ENCODE measurements at places on chromosomes 6 and 20.
A peak's percentile ranks its signal among the peaks of the same experiment; 100 is the strongest.

DNA sequence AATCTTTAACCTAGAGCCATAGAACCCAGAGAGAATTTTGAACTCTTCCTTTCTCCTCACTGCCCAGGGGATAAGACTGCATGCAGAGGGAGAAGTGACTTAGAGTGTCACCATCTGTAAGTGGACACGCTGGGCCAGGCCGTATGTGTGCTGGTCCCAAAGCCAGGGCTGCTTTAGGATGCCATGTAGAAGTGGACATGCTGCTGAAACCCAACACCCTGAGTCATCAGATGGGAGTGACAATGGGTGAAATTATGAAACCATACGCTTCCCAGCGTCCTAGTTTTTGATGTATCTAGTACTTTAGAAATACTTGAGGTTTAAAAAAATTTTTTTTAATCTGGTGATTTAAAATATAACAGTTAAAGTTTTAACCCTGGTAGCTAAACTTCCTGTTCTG is 191.1 kb downstream of the FNDC1 start:
- DNase-seq: no peak

GRCh38 chr6:127878115-127878514 is 22.7 kb downstream of the THEMIS start:
- DNase-seq: no peak

- DNase-seq: no peak
These were observed 7.0 kb downstream of the LBP start for GRCh38 chr20:38353316-38353715.

- DNase-seq: no peak
These were observed 561.3 kb upstream of the CDH4 start for GRCh38 chr20:60690771-60691170.

DNA sequence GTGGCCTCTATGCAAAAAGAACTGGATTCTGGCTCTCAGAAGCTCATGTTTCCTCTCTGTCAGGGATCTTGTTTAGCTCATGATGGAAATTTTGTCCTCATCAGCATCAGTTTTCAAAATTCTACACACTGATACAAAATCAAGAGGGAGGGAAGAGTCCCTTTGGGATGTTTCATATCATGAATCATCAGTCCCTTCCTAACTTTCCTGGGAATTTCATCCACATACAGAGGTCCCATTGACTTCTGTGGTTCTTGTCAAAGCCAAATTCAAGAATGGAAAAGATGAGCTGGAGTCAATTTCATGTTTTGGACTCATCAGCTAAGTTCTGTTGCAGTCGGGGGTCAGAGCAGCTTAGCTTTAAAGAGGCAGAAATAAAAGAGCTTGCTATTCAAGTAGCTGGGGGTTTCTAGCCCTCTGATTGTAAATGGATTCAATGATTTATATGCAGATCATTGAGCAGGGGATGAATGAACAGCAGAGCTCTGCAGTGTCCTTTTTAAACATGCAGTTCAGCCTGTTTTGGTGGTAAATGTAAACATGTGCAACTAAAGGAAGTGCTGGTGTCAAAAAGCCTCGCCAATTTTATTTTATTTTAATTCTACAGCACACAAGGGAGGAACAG is 21.3 kb upstream of the TMEM14A start:
- peak; percentile 89 for DNase-seq

GRCh38 chr20:36145877-36146707 is 8.4 kb upstream of the EPB41L1 start:
- DNase-seq: no peak

GRCh38 chr6:111256646-111257045 is 169.3 kb downstream of the SLC16A10 start:
- no peak for DNase-seq

- DNase-seq: no peak
These were observed 219.2 kb upstream of the SGK1 start for GRCh38 chr6:134537146-134537555.

Data from foreskin melanocyte (primary cell).